ENCODE measurements at places on chromosomes 7 and 10.
A peak's percentile ranks its signal among the peaks of the same experiment; 100 is the strongest.

GRCh38 chr10:74380795-74381194 is 229.8 kb downstream of the ADK start:
- DNase-seq, result no peak

GRCh38 chr10:92990615-92991014 is 70.0 kb upstream of the CYP26C1 start:
- no peak for DNase-seq

GRCh38 chr10:120646738-120647456 is 189.9 kb downstream of the PLPP4 start:
- no peak for DNase-seq

- no peak for DNase-seq
Observed at GRCh38 chr7:111011520-111011919, 79.4 kb upstream of the LRRN3 start.

GRCh38 chr7:5429857-5430611 is 6.4 kb upstream of the TNRC18 start:
- DNase-seq, result no peak

- no peak for DNase-seq
Observed at GRCh38 chr10:69885379-69886013, 83.8 kb downstream of the COL13A1 start.

DNA sequence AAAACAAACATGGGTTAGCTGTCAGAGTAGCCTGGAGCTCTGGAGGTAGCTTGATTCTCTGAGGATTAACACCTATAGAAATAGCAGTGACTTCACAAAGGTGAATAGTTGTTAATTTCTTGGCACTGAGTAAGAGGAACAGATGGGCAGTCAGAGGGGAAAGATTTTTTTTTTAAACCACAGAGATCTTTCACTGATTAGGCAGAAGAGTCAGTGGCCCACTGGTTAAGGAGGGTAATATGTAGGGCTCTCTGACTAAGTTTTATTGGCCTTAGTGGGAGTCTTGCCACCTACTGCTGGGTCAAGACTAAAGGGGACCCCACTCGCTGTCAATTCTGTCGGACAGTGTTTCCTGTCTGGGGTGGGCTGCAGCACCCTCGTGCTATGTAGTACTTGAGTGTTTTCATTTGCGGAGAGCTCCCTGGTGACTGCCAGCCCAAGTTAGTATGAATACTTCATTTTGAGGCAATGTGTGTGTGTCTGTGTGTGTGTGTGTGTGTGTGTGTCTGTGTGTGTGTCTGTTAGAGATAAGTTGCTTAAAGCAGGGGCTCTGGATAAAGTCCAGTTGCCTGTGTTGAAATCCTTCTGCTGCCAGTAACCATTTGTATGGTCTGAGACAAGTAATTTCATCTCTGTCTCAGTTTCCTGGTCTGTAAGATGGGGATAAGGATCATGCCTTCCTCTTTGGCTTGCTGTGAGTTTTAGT is 145.2 kb downstream of the ARID5B start:
- no peak for DNase-seq

DNA sequence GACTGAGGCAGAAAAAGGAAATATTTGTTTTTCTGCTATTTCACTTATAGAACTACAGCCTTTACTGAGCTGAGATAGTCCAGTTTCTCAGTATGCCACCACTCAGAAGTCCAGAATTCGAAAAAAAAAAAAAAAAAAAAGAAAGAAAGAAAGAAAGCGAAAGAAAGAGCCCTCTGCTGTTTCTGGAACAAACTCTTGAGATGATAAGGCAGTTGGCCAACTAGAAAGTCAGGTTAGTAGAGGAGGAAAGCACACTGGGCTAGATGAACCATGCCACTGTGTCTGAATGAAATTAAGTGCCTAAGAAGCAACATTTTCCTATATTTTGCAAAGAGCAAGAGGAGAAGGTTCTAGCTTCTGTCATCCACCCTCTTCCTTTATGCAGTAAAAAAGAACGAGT is 403.8 kb downstream of the SORCS3 start:
- DNase-seq, result no peak

- DNase-seq, result no peak
Observed at GRCh38 chr7:1252540-1253090, 19.9 kb downstream of the UNCX start.

DNA sequence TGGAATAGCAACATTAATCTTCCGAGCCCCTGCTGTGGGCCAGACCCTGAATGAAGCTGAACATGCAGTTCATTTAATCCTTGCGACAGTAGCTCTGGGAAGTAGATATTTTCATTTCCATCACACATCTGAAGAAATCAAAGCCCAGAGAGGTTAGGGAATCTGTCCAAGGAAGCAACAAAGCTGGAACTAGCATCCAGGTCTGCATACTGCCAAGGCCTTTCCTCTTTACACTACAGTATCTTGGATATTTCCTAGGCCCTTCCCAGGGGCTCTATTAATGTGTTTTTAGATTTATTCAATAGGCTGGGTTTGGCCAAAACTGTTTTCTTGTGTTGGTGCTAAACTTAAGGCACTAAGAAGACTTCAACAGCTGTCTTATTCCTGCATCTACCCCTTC is 48.1 kb downstream of the FAM13C start:
- DNase-seq, result no peak

DNA sequence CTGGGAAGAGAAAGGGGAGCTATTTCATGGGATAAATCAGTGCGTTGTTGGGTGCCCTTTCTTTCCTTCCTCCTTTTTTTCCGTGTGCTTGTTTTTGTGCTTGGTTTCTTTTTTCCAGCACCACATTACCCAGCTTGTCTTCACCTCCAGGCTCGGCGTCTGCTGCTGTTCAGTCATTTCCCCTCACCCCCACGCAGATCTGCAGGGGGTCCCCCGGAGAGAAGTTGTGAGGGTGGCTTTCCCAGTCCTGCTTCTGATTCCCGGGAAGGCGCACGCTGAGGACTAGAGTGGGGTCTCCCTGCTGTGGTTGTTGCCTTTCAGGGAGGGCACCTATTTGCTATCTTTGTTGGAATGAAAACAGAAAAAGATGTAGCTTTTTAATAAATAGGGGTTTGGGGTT is 1.6 kb downstream of the CAMK1D start:
- no peak for DNase-seq

DNA sequence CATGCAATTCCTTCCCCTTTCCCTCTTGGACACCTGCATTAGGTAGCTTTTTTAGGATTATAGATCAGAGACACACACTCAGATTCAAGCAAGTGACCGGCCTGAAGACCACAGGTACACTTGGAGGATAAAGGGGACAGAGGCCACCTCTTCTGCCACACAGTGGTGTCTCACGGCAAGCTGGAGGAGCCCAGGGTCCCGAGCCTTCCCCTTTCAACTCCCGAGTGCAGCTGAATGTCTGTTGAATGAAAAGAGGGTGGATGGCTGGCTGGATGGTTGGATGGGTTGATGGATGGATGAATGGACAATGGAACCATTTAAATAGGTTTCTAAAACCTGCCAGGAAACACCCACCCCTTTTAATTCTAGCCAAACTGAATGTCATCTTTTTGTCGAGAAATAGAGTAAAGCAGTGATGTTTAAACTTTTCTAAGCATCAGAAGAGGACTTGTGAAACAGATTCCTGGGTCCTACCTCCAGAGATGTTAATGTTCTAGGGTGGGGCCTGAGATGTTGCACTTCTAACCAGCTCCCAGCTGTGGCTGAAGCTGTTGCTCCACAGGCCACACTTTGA is 49.2 kb upstream of the ZMIZ1 start:
- DNase-seq, result no peak

- no peak for DNase-seq
Observed at GRCh38 chr7:150311711-150312110, 11.4 kb upstream of the LRRC61 start.

DNA sequence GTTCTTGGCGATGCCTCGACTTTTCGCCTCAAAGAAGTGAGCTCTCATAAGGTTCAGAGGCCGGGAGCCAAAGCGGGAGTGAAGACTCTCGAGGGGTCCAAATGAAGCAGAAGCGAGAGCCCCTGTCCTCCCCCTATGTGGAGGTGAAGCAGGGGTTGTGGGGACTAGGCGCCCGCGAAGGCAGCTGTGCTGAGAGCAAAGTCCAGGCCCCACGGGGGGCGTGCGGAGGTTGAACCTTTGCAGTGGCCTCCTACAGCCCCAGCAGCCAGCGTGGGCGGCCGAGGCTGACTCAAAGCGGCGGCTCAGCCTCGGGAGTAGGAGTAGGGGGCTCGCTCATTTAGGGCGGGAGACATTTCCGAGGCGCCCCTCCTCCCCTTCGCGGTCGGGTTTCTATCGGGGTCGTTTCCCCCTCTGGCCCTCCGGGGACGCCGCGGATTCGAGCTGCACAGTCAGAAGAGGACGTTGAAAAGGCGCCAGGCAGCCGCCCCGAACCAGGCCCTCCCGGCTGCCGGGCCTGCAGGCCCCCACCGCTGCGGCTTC is 553 bp upstream of the ADD3 start:
- peak; percentile 4 for DNase-seq

DNA sequence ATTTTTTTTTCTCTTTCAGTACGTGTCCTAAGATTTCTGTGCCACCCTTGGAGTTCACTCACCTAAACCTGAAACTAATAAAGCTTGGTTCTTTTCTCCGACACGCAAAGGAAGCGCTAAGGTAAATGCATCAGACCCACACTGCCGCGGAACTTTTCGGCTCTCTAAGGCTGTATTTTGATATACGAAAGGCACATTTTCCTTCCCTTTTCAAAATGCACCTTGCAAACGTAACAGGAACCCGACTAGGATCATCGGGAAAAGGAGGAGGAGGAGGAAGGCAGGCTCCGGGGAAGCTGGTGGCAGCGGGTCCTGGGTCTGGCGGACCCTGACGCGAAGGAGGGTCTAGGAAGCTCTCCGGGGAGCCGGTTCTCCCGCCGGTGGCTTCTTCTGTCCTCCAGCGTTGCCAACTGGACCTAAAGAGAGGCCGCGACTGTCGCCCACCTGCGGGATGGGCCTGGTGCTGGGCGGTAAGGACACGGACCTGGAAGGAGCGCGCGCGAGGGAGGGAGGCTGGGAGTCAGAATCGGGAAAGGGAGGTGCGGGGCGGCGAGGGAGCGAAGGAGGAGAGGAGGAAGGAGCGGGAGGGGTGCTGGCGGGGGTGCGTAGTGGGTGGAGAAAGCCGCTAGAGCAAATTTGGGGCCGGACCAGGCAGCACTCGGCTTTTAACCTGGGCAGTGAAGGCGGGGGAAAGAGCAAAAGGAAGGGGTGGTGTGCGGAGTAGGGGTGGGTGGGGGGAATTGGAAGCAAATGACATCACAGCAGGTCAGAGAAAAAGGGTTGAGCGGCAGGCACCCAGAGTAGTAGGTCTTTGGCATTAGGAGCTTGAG is at the start of gene CFTR:
Gene CFTR, plus strand, starts transcription at position 801 of the 830 bp plus-strand sequence. CDS start 70 bp downstream, outside the sequence.
- no peak for DNase-seq

DNA sequence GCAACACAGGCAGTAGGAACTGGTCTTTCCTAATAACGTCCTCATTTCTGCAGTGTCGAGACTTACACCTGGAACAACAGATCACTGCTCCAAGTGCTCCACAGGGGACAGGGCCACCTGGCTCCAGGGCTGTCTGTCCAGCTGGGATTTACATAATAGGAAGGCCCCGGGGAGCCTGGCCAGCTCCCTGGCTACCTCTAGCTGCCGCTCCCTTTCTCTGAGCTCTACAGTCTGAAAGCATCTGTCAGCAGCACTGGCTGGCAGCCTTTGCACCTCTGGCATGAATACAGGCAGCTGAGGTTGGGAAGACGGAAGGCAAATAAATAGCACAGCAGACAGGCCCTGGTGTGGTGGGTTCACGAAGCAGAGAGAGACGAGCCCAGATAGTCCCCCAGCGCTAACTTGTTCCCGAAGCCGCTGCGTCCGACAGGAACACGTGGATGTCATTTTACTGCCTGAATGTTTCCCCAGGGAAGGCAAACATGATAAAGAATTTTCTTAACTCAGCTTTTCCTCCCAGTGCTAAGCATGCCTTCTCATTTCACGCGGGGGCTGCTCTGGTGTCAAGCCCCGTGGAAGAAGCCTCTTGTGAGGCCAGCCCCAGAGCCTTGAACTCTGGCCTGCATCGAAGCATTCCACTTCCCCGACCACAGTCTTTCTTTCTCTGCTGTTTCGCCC is 105.4 kb downstream of the ITIH5 start:
- no peak for DNase-seq

- DNase-seq, result no peak
Observed at GRCh38 chr10:98536551-98536950, 89.8 kb upstream of the HPS1 start.

DNA sequence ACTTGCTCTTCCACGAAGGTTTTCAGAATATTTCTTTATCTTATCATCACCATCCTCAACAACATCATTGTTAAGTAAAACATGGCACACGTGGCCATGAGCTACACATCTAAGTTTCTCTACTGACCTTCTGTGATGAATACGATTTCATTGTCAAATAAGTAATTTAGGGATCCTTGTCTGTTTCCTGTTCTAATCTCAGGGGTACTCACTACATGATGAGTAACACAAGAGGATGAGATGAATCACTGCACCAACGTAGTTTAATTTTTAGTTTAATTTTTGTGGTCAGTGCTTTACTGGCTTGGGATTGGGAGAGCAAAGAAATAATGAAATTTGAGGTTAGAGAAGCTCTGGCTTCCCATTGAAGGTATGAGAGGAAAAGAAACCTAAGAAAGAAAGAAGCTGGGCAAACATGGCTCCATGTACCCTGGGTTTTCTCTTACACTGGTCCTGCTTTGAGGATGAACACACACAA is 461.9 kb upstream of the KLF6 start:
- no peak for DNase-seq

DNA sequence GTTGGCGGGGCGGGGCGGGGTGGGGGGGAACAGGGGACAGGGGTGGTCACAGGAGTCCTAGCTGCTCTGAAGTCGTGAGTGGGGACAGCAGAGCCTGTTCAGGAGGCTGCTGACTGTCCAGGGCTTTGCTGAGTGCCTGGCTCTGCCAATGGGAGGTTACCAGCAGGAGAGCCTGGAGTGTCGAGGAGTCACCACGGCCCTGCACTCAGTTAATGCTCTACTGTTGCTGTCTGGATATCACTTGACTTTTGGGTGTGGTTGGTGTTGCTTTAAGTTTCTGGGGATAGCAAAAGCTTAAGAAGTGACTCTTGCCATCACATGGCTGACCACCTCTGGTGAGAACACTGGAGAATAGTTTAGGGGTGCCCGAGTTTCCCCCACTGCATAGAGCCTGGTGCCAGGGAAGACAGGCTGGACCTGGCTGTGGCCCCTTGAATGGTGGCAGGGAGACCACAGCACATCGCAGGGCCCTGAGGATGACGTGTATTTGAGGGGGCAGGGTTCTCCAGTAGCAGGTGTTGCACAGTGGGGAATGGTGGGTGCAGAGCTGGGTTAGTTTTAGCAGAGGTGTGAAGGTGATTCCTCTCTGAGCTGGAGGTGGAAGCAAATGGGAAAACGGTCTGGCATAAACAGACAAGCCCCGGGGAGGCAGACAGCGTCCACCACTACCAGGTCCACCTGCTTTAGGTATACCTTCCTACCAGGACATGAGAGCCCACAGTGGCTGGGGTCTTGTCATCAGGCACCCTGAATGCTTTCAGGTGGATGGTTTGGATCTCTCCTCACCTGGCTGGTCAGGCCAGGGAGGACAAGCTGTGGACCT is 54.2 kb upstream of the CAMK2B start:
- no peak for DNase-seq

DNA sequence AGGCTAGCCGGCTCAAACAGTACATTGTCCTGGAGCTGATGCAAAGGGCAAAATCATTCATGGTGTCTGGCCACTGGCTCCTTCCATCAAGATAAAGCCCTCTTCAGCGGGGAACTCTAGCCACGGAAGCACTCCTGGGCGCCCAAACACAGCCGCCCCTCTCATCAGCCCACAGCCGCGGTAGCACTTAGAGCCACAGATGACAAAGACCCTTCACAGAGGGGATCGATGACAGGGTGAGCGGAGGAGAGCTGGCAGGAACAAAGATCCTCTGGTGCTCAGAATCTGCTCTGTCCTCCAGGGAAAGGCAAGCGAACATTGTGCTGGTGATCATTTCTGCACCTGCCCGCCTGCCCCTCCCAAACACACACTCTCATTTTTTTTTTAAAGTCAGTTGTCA is 222.2 kb upstream of the NRP1 start:
- no peak for DNase-seq

All from activated T-helper 1 cell treated with Interleukin-2 at 50 U/mL for 16 hours (primary cell).